ENCODE measurements at places on chromosomes 5 and 9.

DNA sequence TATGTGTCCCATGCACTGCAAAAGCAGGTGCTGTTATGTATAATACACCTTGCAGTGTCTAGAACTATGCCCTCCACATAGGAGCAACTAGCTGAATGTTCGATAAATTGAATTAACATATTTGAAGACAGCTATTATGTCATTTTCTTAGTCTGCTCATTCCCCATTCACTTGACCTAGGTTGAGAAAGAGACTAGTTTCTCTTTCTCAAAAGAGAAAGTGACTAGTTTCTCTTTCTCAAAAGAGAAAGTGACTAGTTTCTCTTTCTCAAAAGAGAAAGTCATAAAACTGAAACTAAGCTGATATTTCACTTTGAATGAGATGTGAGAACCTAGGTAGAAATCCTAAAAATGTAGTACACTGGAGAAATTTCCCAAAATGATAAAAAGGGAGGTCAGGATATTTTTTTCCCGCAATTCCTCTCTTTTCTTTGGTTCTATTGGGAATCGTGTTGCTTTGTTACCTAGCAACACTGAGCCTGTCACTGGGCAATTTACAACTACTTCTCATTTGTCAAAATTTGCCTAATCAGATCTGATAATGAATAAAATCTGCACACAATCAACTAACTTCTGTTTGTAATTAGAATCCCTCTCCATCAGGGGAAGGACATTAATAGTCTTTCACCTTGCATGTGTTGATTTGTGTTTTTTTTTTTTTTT, 132.0 kb upstream of the GRIA1 start:
- DNase-seq: no peak

GRCh38 chr5:78544561-78545201, 103.9 kb downstream of the LHFPL2 start:
- DNase-seq: no peak

DNA sequence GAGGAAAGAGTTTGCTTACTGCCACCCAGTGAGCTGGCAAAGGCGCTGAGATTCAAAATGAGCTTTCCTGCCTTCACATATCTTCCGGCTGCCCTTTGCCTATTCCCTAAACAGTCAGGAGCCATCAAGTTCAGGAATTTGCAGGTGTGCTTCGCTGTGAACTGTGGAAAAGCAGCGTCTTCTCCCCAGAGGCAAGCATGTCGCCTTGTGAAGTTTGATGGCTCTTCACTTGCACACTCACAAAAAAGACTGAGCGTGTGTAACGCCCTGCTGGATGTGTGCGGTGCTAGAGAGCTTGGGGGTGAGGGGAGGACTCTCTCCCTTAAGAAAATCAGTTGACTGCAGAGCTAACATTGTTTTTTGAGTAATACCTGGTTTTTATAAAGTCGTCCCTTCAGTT, 288.7 kb downstream of the DOCK8 start:
- no peak for DNase-seq

DNA sequence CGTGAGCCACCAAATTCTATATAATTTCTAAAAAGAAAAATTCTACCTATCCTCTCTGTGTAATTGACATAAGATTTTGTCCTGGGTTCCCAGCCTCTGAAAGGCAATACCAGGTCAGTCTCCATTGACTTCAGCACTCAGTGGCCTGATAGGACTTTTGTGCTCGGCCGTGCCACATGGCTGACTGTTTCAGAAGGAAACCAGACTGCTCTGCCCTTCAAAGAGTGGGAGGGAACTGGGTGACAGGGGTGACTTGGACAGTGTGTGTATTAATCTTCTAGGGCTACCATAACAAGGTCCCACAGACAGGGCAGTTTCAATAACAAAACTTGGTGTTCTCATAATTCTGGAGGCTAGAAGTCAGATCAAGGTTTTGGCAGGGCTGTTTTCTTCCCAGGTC, 43.0 kb downstream of the ARHGAP26 start:
- DNase-seq: no peak

DNA sequence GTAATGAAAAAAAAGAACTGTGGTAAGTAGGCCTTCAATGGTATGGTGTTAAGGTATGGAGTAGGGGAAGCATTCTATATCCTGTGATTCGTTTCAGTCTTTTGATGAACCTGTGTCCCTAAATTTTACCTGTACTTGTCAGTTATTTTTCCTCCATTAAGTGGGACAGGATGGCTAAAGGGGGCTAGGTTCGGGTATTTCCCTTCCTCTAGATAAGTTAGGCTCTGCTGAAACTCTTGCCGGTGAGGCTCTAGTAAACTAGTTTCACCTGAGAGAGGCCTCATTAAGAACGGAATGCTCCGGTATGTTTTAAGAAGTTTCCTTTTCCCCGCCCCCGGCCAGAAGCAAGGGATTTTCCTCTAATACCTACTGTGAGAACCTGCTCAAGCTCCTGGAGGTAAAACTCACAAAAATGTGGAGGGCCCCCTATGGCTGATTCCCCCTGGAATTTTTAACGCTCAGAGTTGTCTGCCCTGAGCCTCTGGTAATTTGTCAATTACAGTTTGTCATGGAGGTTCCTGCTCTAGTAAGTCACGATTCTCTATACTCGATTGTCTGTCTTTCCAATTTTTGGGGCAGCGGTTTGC, 87.7 kb downstream of the MACIR start:
- no peak for DNase-seq

GRCh38 chr5:9833871-9834270, 203.7 kb upstream of the TAS2R1 start:
- DNase-seq: no peak

DNA sequence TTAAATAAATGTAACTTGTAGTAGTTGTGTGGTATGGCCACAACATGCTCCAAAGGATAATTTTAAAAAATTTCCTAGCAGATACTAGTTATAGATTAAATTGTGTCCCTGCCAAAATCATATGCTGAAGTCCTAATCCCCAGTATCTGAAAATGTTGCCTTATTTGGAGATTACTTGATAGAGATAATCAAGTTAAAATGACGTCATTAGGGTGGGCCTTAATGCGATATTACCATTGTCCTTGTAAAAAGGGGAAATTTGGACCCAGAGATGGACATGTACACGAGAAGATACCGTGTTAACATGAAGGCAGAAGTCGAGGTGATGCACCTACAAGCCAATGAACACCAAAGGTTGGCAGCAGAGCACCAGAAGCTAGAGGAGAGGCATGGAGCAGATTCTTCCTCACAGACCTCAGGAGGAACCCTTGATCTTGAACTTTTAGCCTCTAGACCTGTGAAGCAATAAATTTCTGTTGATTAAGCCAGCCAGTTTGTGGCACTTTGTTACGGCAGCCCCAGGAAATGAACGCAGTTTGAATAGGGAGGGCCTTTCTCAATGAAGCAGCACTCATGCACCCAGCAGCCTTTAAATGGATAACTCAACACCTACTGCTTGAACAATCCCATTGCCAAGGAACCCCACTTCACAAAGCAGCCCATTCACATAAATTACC, 148.9 kb downstream of the ARHGAP26 start:
- no peak for DNase-seq

GRCh38 chr5:157860898-157861890, 2.2 kb upstream of the CLINT1 start:
- no peak for DNase-seq

DNA sequence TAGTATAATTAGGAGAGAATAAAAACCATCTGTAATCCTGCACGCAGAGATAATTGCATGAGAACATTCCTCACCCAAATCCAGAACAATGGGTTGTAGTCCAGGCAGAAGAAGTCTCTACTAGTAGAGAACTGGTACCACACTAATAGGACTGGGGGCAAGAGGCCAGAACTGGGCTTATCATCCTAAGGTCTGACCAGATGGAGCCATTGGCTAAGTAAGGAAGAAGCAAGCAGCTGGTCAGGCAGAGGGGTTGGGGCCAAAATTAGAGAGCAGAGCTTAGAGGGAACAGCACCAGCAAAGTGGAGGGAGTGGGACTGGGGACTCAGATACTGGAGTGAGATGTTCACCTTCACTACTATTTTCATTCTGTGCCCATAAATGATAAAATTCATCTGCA, 35.4 kb upstream of the MAP1B start:
- no peak for DNase-seq

- DNase-seq: no peak
These were observed 12.3 kb upstream of the MTMR12 start for GRCh38 chr5:32325062-32325461.

DNA sequence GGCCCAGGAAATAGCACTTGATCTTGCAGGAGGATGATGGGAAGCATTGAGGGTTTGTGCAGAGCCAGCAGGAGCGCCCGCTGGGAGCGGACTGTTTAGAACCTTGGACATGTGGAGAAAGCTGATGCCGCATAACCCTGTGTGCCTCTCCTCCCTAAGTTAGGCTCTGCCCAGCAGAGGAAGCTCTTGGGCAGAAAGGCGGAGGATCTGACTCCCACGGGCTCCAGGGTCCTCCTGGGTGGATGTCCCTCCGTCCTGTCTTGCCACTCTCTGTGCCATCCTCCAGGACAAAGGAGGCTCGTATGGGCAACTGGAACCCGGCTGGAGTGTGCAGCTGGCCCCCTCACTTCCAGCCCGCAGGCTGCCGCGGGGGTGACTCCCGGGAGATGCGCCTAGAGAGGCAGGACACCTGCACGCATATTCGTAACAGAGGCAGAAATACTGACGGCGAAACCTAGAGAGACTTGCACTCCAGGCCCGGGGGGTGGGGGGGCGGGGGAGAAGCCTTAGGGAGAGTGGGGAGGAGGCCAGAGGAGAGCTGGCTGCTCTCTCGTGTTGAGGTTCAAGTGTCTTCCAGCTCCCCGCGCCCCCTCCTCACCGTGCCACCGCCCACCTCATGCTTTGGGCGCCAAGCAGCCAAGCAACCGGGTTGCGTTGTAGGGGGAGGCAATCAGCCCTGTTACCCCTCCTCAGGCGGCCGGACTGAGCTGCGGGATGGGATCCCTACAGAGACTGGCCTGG, 5.4 kb upstream of the FOXE1 start:
- no peak for DNase-seq

DNA sequence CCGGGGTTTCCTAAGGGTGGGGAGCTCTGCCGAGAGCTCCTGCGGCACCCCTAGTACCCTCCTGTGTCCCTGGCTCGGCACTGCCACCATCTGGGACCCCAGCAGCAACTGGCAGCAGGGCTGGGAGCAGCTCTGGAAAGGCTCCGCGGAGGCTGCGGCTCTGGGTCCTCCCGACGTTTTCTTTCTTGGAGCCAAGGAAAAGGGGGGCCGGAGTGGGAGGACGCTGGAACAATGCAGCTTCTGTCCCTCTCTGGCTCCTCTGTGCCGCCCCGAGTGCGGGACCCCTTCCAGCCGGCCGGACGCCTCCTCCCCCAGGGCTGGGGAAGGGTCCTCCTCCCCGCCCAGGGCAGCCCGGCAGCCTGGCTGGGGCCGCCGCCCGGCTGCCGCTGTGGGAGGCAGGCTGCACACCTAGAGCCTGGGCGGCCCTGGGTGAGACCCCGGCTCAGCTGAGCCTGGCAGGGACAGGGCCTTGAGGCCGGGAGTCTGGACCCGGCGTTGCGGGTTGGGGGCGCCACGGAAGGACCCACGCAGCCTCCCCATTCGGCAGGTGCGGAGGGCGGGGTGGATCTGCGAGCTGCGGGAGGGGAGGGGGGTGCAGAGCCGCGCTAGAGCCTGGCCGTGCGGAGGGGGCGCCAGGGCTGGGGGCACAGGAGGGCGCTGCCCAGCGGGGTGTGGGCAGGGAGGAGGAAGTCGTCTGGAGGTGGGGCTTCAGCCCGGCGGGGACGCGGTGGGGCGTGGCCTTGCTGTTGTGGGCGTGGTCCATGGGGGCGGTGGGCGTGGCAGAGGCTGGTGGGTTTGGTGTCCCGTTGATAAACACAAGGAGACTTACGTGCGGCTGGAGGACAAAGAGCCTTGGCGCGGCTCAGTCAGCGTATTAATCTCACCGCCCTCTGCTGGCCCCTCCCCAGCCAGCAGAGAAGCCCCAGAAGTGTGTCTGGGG, 15.1 kb downstream of the GPSM1 start:
- DNase-seq: peak; percentile 53

- DNase-seq: no peak
These were observed 46.5 kb downstream of the NR3C1 start for GRCh38 chr5:143356855-143357583.

All from activated T-cell treated with anti-CD3 and anti-CD28 coated beads for 4 hours (primary cell).